Right renal pelvis (tissue), 4 donors: ENCODE measurements at places on chromosomes 4 and X.

- no peak for DNase-seq
These were observed 66.6 kb downstream of the BLTP1 start for GRCh38 chr4:122218762-122219161.

DNA sequence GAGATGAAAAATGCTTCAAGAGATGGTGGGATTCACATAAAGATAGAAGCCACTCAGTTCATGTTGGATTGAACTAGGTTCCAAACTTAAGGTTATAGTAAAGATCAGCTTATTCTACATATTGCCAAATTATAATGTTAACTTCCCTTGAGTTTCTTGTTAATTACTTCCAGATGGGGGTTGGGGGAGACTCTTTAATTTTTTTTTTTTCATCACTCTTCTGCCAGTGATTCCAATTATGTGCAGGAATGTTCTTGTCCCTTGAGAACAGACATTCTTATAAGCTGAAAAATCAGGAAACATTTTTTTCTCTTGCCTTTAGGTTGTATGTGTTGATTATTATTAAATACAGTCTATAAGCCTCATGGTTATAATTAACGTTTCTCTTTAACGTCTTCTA, 30.0 kb downstream of the MND1 start:
- DNase-seq: no peak

DNA sequence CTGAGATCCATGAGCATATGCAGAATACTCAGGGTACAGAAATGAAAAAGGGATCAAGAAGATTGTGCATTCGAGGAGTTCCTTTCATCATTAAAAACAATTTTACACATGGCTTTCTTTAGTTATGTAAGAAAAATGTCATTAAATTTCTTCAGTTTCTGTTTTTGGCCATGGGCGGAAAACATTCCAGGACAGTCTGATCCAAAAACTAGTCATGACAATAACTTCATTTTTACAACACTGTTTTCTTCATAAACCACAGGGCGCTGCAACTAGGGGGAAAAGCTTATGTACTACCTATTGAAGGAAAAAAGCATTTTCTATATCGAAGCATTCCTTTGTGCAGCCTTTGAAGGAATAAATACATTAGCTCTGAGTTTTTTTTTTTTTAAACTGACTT, 28.2 kb downstream of the IL13RA1 start:
- DNase-seq: no peak

GRCh38 chrX:150507251-150507856, 61.1 kb upstream of the MTM1 start:
- DNase-seq: no peak

- no peak for DNase-seq
These were observed 228.1 kb downstream of the ZNF674 start for GRCh38 chrX:46317163-46317562.

DNA sequence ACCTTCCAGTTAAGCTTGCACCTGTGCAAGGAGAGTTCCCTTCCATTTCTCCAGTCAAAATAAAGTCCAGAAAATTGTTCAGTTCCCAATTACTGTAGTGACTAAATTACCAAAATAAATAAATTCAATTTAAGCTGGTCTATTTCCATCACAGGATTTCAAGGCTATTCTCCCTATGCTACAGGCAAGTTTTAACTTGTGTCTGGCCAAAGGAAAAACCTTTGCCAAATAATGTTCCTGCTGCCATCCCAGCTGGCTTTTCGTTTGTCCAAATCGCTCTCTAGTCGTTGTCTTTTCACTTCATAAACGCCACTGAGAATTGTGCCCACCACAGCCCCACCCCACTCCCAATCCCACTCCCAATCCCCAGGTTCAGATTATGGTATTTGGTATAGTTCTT, 2.4 kb downstream of the KCTD8 start:
- no peak for DNase-seq

- DNase-seq: no peak
These were observed 411.2 kb downstream of the MID1IP1 start for GRCh38 chrX:39212456-39212855.

- no peak for DNase-seq
These were observed 1.4 kb downstream of the INTU start for GRCh38 chr4:127634181-127634580.

DNA sequence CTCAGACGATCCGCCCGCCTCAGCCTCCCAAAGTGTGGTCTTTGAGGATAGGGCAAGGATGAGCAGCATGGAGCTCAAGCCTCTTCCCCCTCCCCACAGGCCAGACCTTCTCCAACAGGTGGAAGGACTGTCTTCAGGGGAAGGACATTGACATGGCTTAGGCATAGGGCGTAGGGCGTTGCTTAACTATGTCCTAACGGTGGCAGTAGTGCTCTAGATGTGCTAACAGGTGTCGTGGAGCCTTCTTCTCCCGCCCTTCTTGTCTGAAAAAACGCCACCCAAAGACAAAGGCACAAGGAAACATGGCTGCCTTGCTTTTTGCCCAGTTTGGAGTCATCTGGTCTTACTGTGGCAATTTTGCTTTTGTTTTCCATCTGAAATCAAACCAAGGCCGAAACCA, 219.8 kb downstream of the OR13H1 start:
- DNase-seq: no peak

GRCh38 chrX:15469613-15470012, 23.5 kb downstream of the PIR start:
- DNase-seq: no peak

DNA sequence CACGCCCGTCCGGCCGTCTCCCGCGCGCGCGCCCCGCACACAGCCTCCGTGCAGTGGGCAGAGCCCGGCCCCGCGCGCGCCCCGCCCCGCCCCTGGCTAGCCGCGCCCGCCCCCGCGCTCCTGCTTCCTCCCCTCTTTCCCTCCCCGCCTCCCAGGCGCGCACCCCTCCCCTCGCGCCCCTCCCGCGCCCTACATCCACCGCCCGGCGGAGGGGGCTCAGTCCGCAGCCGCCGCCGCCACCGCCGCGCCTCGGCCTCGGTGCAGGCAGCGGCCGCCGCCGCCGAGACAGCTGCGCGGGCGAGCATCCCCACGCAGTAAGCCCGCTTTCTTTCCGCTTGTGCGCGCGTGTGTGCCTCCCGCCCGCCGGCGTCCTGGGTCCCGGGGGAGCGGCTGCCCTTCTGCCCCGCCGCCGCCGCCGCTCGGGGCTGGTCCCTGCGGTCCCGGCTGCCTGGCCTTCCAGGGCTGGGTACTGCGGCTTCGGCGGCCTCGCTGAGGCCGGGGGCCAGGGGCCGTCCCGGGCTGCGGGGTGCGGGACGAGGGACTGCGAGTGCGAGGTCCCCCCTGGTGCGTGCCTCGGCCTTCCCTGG, at the start of gene FHL1:
Gene FHL1, plus strand, starts transcription at position 219 of the 587 bp plus-strand sequence.
- DNase-seq: no peak

GRCh38 chr4:2733844-2734574, 22.1 kb downstream of the TNIP2 start:
- DNase-seq: no peak

DNA sequence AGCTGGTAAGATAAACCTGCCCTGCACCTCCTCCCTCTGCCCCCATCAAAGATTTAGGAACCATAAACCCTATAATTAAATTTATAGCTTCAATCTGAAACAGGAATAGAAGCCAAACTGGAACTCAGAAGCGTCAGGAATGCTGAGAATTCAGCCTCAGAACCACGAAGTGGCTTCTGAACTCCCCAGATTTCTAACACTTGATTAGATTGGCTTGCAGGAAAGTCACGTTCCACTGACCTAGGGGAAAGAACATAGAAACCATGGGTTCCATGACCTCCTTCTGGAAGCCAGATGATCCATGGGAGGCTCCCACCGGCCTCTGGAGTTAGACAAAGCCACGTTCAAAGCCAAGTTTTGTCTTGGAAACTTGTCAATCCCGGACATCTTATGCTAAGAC, 356.5 kb downstream of the MID1IP1 start:
- DNase-seq: no peak

GRCh38 chr4:169236078-169236477, 34.7 kb downstream of the SH3RF1 start:
- DNase-seq: no peak

DNA sequence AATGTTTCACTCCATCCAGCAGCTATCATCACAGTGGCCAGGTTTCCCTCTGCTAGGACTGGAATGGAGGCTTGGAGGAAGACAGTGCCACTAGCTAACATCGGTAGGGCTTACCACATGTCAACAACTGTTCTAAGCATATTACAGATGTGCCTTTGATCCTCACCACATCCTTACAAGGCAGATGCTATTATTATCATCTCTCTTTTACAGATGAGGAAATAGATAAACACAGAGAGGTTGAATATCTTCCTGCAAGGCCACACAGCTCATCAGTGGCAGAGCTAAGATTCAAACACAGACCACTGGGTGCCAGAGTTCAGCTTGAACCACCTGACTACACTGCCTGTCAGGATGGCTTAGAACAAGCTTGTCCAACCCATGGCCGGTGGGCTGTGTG, 47.4 kb downstream of the MAMLD1 start:
- DNase-seq: no peak

DNA sequence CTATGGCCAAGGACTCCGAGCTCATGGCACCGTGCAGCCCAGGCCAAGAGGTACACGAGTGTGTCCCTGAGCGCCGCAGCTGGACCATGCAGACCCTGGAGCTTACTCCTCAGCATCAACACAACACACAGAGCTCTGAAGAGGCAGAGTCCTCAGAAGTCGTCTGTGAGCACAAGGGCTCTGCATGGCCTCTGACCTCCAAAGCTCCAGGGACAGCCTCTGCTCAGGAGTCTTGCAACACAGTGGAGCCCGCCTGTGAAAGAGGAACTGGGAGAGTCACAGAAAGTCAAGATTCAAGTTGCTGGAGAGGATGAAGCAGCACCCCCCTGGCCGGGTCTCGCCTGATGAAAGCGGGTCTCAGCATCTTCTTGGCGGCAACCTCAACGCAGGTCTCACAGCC, 2.9 kb downstream of the LRPAP1 start:
- no peak for DNase-seq

DNA sequence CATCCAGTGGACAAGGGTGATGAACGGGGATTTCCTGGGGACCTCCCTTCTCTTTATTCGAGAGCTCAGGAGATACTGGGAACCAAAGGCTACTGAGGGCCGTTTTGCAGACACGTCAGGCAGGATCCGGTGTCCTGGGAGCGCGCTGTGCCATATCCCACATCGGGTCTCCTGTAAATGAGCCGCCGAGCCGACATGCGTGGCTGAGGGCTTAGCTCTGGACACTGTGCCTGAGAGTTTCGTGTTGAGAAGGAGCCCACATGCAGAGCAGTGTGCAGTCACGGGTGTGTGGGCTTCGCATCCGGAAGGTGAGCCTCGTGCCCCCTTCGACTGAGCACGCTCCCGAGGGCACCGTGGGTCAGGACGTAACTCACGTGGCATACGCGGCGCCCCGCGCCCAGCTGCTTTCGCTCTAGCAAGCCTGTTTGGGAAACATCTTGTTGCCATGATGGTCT, 28.5 kb upstream of the HGFAC start:
- DNase-seq: no peak

- no peak for DNase-seq
These were observed 133.6 kb upstream of the S100G start for GRCh38 chrX:16516232-16516876.

DNA sequence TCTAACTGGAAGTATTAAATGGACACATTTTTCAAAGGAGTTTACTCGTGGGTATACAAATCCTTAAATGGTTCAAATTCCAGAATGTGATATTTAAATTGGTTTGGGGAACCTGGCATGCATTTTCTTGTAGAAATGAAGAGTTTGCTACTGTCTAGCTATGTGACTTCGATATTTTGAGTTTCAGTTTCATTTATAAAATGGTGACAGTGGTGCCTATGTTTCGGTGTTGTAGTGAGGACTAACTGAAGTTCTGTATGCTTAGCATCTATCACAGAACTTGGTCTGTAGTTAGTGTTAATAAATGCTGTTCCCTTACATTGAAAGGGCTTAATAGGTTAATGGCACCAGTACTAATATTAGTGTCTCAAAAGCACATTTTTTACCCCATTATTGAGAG, 29.4 kb downstream of the TRPC5 start:
- no peak for DNase-seq

DNA sequence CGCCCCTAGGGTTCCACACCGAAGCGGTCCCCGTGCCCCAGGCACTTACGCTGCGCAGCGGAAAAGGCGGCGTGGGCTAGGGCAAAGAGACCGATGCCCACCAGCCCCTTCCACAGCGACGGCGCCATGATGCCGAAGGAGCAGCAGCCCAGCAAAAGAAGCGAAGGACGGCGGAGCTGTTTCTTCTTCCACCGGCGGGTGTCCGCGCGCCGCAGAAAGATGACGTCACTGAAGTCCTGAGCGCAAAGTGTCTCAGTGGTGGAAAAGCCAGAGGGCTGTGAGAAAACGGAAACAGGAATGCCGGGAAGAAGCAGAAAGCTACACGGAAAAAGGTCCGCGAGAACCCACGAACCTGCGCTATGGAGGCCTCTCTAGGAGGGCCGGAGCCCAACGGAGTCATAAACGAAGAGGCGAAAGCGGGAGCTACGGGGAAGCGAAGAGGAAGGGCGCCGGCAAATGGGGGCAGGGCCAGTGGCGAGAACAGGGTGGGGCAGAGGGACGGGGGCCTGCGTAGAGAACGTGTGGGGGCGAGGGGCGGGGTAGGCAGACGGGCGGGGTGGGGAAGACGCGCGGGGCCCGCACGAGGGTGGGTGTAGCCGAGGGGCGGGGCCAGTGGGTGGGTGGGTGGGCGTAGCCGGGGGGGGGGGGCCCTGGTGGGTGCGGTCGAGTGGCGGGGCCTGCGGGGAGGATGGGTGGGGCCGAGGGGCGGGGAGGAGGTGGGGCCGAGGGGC, at the start of gene MMGT1:
Gene MMGT1, minus strand, starts transcription at position 441 of the 731 bp plus-strand sequence. Its CDS starts 313 bp downstream, at position 128.
- no peak for DNase-seq

GRCh38 chrX:13064599-13065143, 20.3 kb upstream of the FAM9C start:
- DNase-seq: no peak

DNA sequence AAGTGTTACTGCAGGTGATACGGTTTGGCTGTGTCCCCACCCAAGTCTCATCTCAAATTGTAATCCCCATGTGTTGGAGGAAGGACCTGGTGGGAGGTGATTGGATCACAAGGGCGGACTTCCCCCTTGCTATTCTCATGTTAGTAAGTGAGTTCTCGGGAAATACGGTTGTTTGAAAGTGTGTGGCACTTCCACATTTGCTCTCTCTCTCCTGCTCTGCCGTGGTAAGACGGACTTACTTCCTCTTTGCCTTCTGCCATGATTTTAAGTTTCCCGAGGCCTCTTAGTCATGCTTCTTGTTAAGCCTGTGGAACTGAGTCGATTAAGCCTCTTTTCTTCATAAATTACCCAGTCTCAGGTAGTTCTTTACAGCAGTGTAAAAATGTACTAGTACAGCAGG, 65.2 kb upstream of the SLC7A11 start:
- no peak for DNase-seq
